GM12891 (cell line): ENCODE measurements at places on chromosomes 5 and 9.

DNA sequence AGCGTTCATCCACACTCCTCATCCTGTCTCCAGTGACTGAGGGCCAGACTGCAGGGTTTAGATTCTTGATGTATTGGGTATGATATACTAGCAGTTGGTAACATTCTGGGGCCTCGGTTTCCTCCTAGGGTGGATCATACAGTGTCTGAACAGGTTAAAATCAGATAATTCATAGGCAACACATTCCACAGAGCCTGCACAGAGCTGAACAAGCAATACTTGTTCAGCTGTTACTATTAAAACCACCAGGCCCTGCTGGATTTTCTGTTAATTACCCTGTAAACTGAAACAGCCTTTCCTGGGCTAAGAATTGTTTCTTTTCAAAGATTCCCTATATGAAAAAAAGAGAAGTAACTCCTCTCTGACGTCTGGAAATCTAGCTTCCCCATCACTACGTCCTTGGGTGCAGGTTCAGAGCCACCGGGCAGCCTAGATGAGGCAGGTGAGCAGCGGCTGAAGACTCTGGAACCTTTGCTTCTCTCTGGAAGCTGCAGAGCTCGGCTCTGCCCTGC is 1313.5 kb upstream of the WWC1 start:
- DNase-seq: no peak

DNA sequence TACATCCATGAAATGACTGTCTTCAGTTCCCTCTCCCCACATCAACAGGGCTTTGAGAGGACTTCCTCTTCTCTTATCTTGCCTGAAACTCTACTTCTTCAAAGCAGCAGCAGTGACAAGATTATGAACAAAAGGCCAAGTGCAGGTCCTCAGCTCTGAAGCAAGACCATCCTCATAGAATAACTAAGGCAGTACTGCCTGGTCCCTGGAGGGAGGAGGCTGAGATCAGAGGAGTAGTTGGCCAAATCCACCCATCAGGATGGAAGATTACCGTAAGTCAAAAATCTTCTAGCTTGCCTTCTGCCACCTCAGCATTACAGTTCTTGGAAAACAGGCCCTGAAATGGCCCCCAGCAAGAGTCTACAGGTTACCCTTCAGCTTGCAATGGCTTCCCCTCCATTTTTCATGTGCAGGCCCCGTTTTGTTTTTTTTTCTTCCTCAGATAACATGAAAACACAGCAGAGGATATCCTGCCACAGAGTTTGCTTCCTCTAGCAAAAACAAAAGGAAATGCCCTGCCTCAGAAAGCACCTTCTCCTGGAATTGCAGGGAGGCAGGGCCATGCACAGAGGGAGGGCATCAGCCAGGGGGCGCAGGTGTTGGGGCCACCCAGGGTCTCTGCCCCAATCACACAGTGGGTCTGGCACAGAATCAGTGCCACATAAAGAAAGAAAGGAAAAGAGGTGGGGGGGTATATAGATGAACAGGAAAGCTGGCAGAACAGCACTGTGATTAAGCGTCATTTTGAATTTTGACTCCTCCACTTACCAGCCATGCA is 40.0 kb downstream of the KLHL3 start:
- no peak for DNase-seq

DNA sequence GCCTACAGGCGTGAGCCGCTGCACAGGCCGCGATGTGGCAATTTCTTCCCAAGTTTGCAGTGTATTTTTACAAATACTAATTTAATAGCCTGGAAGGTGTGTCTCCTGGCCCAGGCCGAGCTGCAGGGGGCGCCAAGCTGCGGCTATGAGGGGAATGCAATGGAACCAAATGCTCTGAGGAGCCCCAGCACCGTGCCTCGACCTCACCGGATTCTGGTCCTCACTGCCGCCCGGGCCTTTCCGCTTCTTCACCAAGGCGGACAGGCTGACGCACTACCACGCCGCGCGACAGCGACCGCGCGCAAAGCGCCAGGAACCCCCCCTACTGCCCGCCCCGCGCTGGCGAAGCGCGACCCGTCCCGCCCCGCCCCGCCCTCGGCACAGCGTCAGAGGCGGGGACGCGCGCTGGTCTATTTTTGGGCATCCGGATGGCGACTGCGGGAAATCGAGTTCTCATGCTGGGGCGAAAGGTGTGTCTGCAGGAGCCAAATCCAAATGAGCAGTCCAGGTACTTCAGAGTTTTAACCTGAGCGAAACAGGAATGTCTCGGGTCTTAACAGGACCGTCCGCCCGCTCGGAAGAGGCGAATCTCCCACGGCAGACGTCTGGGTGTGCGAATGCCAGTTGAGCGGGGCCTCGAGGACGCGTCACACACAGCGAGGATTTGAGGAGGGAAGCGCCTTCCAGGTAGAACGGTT is 31.7 kb upstream of the PRXL2C start:
- peak; percentile 20 for DNase-seq

- DNase-seq: no peak
Measured at GRCh38 chr5:149328177-149328576, 17.1 kb upstream of the GRPEL2 start.

DNA sequence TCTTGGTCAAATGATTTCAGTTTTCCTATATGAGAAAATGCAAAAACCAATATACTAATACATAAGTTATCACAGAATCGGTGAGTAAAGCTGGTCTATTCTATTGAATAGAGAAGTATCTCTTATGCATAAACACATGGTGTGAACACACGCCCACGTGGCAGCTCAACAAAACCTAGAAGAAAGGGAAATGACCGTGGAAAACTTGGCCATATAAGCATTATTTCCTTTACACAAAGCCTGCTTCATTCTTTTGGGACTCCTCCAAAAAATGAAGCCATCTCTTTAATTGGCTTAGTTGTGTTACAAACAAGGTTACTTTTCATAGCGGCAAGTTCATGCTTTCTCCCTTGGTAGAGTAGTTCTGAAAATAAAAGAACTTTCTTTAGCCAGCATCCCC is 183.2 kb downstream of the TMEM161B start:
- no peak for DNase-seq

DNA sequence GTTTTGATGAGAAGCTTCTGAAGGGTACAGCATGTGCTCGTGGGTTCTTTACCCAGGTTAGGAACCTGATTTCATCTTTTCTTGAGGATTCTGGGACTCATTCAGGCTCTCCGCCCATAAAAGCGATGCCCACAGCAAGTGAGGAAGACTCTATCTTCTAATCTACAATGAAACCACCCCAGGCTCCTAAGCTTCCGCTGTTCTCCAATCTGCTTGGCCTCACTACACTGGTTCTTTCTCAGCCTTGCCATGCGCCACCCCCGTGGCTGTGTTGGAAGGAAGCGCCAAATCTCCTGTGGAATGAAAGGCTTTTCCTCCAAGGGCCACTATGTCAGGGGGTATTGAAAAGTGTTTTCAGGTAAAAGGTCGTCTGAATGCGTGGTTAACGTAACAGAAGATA is 135.6 kb downstream of the MYO10 start:
- no peak for DNase-seq

- DNase-seq: no peak
Measured at GRCh38 chr5:74314906-74315305, 325.6 kb downstream of the ENC1 start.

GRCh38 chr5:180540050-180540694 is 46.0 kb downstream of the CNOT6 start:
- no peak for DNase-seq

- no peak for DNase-seq
Measured at GRCh38 chr5:146644831-146645230, 128.8 kb upstream of the GPR151 start.

DNA sequence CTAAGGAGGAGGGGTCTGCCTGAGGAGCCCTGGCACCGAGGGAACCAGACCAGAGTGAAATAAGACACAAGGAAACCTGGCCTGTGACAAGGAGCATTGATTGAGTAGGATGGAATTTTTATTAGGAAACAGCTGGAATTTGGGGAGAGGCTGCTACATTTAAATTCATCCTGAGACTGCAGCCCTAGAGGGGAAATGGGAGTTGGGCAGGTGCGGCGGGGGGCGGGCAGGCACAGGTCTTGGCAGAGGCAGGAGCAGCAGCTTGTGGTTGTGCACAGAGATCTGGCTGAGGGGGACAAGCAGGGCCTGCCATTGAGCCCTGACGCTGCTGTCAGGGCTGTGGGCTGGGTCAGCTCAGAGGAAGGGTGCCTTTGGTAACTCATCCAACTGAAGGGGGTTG is 71.6 kb downstream of the PCDH1 start:
- no peak for DNase-seq

GRCh38 chr5:167725741-167726140 is 565.7 kb upstream of the WWC1 start:
- no peak for DNase-seq

GRCh38 chr9:12916042-12916441 is 141.2 kb downstream of the LURAP1L start:
- no peak for DNase-seq

DNA sequence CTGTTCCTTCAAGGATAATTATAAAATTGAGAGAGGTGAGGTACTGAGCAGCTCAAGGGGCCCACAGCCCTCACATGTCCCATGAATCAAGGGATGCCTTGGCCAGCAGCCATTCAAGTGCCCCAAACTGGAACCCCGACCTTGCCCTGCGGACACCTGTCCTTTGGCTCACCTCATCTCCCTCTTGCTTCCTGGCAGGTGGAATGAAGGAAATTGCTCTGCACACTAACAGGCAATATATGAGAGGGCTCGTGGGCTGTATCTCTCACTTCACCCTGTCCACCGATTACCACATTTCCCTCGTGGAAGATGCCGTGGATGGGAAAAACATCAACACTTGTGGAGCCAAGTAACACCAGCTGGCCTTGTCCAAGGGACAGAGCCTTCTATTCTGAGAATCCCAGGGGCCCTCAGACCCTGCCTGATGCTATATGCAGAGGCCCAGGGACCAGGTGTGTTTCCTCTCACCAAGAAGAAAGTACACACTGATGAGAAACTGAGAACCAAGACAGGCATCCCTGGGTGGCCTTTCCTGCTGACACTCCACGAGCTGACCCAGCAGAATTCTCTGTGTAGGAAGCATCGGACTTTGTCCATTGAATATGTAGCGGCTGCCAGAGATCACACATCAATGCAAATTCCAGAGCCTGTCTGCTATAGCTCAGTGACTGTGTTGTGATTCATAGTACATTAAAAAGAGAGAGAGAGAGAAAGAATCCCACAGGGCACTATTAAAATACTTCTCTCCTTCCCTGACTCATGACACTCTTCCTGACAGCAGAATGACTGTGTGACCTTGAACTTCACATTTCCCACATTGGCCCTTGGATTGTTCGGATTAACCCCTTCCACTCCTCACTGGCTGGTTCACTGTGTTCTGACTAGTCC is 92.6 kb downstream of the LIFR start:
- no peak for DNase-seq

- DNase-seq: no peak
Measured at GRCh38 chr9:20592673-20593072, 29.6 kb downstream of the MLLT3 start.

DNA sequence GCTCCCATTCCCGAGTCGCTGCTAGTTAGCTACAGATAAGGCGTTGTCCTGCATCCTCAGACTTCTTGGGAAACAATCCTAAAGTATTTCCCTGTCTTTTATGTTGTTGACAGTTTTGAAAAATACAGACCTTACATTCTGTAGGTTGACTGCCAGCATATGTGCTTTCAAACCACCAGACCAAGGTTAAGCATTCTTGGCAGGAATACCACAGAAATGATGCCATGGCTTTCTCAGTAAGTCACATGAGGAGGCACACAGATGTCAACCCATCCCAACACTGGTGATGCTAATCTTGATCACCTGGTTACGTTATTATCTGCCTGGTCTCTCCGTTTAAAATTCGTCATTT is 871 bp downstream of the GLE1 start:
- no peak for DNase-seq

DNA sequence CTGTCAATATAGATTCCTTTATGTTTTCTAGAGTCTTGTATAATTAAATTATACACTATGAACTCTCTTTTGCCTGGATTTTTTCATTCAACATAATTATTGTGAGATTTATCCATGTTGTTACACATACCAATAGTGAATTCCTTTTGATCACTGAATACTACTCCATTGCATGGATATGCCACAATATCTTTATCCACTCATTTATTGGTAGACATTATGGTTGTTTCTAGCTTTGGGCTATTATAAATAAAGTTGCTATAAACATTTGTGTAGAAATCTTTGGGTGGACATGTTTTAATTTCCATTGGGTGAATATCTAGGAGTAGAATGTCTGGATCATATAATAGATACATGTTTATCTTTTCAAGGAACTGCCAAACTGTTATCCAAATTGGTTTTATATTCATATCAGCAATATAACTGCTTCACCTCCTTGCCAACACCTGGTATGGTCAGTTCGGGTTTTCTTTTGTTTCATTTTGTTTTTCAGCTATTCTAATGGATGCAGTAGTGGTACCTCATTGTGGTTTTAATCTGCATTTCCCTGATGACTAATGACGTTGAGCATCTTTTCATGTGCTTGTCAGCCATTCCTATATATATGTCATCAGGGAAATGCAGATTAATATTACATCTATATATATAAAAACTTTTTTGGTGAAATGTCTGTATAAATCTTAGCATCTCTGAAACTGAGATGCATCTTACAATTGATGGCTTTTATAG is 32.1 kb upstream of the TCF7 start:
- DNase-seq: no peak

- DNase-seq: no peak
Measured at GRCh38 chr9:77194423-77194822, 17.1 kb downstream of the VPS13A start.

GRCh38 chr5:107672211-107673038 is 1.7 kb upstream of the EFNA5 start:
- peak; percentile 31 for DNase-seq

- DNase-seq: no peak
Measured at GRCh38 chr5:151255621-151256286, 2.8 kb downstream of the GM2A start.

- no peak for DNase-seq
Measured at GRCh38 chr5:39249564-39250274, 30.4 kb upstream of the FYB1 start.

- DNase-seq: no peak
Measured at GRCh38 chr9:119078015-119078414, 291.2 kb downstream of the BRINP1 start.

GRCh38 chr9:88927510-88927909 is 63.8 kb upstream of the S1PR3 start:
- DNase-seq: peak; percentile 25

DNA sequence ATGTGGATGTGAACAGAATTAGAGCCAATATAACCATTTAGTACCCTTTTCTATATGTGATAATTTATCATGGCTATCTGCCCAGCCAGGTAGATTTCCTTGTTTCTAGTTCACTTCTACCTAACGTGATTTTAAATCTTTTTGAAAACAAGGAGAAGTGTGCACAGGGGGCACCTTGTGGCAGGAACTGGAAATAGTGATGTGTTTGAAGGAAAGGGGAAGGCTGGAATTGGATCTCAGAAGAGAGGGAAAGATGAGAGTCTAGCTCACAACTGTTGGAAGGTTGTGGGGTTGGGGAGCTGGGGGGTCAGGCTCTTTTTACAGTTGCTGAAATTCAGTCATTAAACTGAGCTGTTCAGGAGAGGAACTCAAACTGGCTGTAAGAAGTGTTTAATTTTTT is 219.5 kb downstream of the KCTD16 start:
- no peak for DNase-seq

- no peak for DNase-seq
Measured at GRCh38 chr5:72518001-72518683, 10.9 kb upstream of the ZNF366 start.

GRCh38 chr9:114108016-114108833 is 9.1 kb upstream of the KIF12 start:
- DNase-seq: peak; percentile 72
